ENCODE measurements at places on chromosomes 2 and 18.
A peak's percentile ranks its signal among the peaks of the same experiment; 100 is the strongest.

- DNase-seq = no peak
Measured at GRCh38 chr2:142598846-142599245, 278.6 kb upstream of the KYNU start.

DNA sequence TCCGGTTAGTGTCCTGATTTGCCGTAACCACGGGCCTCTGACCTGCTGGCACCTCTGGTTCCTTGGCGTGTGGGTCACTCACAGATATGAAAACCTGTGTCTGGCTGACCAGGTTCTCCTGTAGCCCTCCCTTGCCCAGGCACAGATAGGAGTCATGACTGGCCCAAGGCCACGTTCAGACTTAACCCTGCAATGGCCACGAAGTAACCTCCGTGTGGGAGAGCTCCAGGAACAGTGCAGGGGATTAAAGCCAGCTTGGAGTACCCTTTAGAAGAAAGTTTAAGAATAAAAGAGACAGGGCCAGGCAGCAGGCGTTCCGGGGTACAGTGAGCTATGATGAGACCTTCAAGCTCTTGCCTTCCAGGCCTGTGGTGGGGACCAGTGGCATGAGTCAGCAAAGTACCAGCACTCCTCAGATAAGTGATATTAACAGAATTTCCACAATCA, 25.5 kb downstream of the CENPO start:
- DNase-seq = no peak

- DNase-seq = no peak
Measured at GRCh38 chr2:34004936-34005335, 405.8 kb upstream of the FAM98A start.

- DNase-seq = no peak
Measured at GRCh38 chr2:78586316-78586715, 439.2 kb upstream of the REG3G start.

- no peak for DNase-seq
Measured at GRCh38 chr2:237065071-237065377, 20.7 kb upstream of the COPS8 start.

DNA sequence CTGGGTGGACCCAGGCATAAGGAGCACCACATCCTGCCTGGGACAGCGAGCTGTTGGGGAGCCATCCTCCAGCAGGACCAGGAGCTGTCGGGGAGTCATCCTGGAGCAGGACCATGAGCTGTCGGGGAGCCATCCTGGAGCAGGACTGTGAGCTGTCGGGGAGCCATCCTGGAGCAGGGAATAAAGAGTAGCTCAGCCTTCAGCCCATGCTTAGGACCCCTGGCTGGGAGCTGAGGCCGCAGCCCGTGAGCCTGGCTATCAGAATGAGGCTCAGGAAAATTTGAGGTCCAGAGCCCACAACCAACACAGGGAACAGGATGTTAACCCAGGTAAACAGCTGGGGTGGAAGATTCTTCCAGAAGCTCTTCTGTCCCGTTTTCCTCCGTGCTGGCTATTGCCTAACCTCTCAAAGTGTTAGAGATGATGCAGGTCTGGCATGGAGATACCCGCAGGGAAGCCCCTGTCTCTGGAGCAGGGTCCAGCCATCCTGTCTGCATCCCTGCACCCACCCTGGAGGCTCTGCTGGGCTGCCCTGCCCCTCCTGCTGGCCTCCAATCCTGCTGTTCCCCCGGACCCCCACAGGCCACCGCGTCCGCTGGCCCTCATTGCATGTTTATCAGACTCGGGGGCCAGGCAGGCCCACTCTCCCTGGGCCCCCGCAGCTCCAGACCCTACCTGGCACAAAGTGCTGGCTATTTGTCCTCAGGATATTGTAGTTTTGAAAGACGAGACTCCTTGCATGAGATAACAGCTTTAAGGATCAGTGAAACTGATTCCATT, 243.5 kb upstream of the MYT1L start:
- no peak for DNase-seq

DNA sequence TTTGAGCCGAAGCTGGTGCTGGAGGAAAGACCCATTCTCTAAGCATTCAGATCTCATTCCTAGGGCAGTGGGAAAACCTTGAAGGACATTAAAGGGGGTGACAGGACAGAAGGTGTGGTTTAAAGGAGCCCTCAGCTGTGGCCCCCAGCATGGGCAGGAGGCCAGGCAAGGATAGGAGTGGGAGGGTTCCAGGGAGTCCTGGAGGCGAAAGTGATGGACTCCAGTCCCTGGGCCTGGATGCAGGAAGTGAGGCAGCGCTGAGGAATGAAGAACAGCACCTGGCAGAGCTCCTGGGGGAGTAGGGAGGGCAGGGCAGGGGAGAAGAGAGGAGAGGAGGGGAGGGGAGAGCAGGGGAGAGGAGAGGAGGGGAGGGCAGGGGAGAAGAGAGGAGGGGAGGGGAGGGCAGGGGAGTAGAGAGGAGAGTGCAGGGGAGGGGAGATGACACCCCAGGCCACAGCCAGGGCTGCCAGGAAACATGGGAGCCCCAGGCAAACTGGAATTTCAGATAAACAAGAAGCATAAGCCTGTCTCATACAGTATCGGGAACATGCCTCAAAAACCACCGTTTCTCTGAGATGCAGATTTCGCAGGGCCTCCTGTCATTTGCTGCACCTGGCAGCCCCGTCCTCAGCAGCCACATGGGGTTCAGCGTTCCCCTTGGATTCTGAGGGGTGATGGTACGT, 5.7 kb downstream of the RAMP1 start:
- DNase-seq = no peak

- DNase-seq = no peak
Measured at GRCh38 chr2:98507891-98508708, 63.4 kb downstream of the INPP4A start.

- DNase-seq = no peak
Measured at GRCh38 chr2:9330612-9331270, 92.6 kb downstream of the ITGB1BP1 start.

DNA sequence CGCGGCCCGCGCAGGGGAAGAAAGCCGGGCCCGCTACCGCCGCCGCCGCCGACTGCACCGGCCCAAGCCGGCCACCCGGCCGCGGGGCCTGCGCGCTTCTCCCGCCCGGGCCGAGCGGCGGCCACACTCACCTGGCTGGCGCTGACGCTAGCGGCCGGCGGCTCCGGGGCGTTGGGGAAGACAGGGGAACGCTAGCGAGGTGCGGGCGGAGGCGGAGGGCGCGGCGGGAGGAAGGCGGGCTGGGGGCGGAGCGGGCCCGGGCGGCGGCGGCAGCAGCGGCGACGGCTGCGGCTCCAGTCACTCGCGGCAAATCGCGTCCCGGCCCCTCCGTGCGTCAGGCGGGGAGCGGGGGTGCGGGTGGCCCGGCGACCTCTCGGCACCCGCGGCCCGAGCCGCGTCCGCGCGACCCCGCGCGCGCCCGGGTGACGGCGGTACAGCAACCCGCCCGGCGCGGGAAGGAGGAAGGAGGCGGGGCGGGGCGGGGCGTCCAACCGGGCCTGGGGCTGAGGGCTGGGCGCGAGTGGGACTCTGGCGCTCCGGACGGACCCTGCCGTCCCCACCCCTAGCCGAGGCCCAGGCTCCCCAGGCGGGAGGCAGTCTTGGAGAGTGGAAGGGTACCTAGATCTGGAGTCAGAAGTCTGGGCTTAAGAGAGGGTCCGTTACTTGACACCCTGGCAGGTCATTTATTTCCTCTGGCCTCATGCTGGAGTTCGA, at the start of gene SESTD1:
TSS of gene SESTD1 (minus strand) at position 465 of the 714 bp plus-strand sequence. CDS start 72,991 bp downstream, outside the sequence.
- peak; percentile 72 for DNase-seq

DNA sequence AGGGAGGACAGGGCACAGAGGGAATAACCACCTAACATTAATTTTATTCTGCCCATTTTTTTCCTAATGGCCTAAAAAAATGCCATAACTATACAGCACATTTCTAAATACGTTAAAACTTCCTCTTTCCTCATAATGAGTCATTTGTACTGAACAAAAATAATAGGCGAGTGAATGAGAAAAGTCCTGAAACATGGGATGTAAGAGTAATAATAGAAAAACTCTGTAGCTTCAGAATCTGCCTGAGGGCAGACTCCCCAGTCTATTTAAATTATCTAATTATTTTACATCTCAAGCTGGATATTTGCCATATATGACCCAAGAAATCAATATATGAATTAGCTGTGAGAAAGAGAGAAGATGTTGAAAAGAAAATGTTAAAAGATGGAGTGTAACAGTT, 285.1 kb downstream of the TMX3 start:
- no peak for DNase-seq

GRCh38 chr18:34847408-34847807, 137.3 kb downstream of the DTNA start:
- DNase-seq = no peak

GRCh38 chr18:3180325-3180724, 39.4 kb downstream of the MYOM1 start:
- DNase-seq = no peak

DNA sequence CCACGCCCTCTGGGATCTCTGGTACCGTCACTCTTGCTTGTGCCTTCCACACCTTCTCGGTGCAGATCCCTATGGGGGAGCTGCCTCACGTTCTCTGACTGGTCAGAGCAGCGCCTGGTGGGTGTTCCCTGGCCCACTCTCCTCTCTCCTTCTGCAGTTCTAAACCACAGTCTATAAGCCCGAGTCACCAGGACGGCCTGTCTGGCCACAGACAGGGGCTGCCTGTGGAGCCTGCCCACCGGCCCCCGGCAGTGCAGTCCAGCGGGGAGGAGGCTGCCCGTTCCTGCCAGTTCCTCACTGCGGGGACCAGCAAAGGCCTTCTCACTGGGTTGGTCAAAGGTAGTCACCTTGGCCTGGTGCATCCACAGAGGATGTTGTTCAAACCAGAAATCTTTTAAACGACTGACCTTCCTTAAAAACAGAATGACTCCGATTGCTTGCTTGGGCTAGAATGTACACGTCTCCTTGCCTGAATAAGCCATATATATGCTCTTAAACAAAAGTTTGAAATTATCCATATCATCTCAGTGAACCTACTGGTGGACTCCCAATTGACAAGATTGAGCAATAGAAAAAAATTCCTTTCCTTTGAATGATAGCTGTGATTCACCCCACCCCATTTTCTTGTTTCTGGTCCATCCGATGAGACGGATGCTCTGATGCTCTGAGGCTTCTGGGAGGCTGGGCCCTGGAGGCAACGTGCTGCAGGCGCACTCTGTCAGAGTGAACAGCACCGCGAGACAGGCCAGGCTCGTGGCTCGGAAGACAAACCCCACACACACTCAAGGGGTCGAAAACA, 61.2 kb downstream of the RALBP1 start:
- no peak for DNase-seq

GRCh38 chr2:29703336-29703735, 218.1 kb downstream of the ALK start:
- DNase-seq = no peak

- DNase-seq = no peak
Measured at GRCh38 chr18:22101731-22102130, 67.7 kb upstream of the GATA6 start.

DNA sequence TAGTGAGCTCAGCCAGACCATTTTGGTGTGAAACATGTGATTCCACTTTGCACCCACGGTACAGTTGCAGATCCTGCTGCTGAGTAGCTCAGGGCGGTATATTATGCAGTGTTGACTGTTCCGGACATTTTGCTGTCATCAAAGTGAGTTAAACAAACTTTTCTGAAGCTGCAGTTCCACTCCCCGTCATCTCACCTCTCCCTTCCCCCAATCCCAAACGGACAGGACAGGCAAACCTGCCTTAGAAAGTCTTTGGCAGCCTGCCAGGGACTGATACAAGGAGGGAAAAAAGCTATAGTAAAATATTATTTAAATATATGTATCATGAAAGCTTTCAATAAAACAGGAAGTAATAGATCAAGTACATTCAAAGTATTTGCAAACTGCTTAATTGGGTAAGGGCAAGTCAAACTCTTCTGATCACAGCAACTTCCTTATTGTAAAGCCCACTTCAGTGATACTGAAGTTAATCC, 35.5 kb upstream of the SP5 start:
- DNase-seq = no peak
